CD4-positive, alpha-beta T cell (primary cell): ENCODE measurements at places on chromosomes 12 and 14.

- no peak for DNase-seq
These were observed 27.0 kb upstream of the RCOR1 start for GRCh38 chr14:102565331-102565887.

DNA sequence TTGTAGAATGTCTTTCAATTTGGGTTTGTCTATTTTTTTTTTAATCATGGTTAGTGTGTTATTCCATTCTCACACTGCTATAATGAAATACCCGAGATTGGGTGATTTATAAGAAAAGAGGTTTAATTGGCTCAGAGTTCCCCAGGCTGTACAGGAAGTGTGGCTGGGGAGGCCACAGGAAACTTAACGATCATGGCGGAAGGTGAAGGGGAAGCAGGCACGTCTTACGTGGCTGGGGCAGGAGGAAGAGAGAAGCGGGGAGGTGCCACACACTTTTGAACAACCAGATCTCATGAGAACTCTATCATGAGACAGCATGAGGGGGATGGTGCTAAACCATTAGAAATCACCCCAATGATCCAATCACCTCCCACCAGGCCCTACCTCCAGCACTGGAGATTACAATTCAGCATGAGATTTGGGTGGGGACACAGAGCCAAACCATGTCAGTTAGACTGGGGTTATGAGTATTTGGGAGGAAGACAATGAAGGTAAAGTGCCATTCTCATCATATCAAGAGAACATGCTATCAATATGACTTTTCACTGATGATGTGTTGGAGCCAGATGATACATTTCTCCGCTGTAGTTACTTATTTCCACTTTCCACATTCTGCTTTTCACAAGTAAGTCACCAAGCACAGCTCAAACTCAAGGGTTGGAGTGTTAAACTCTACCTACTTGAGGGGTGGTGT is 45.8 kb downstream of the AP5M1 start:
- no peak for DNase-seq

DNA sequence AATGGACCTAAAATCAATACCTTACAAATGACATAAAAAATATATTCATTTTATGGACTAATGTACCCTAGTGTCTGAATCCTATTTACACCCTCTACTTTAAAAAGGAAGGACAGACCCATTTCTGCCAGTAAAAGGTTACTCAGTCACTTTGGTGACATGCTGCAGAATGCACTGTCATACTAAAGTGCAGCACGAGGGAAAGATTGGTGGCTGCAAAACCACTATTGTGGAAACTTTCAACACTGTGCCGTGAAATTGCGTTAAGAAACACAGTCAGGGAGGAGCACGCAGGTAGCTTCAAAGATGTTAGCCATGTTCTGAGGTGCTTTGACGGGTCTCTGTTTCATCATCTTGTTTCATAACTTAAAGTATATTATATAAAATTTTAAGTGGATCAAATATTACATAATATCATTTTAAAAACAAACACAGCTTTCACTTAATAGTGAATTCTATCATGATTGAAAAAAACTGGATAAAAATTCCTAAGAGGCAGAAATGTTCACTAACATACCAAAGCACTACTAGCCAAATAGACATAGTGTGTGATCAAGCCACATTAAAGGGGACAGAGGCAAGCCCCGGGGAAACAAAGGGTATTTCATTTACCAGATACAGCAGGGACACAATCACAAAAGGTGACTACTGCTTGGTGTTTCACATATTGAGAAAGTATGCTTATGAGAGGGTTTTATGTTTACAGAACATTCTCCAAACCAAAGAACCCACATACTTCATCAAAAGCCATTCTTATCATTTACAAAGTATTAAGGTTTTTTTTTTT is 330.8 kb upstream of the SOX5 start:
- no peak for DNase-seq

DNA sequence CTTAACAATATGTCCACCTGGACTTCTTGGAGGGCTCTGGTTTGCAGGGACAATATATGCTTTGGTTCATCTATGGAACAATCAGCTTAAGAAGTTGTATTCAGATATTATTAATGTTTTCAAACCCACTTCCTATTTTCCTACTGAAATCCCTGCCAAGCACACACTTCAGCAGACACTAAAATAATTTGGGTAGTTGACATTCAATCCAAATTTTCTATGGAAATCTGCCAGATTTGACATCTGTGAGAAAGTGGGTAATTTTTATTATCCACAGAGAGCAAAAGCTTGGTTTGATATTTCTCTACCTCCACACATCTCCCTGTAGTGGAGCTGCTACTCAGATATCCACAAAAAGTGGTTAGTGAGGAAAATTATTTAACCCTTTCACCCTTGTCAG is 378.8 kb upstream of the SOX5 start:
- no peak for DNase-seq

GRCh38 chr14:97138801-97139200 is 341.6 kb downstream of the VRK1 start:
- no peak for DNase-seq

- no peak for DNase-seq
These were observed 11.4 kb upstream of the NOPCHAP1 start for GRCh38 chr12:104974626-104975290.

DNA sequence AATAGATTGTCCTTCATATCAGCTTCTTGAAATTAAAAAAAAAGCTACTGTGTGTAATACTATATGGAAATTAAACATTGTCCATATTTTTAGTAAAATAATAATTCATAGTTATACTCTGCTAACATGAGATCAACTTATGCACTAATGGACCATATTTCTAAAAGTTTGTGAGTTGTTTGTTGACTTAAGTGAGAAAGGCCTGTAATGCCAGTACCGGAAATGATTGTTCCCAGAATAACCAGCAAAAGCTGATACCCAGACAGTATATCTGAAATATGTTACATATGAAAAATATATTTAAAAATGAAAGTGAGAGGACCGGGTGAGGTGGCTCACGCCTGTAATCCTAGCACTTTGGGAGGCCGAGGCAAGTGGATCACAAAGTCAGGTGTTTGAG is 35.9 kb downstream of the WNK1 start:
- no peak for DNase-seq

DNA sequence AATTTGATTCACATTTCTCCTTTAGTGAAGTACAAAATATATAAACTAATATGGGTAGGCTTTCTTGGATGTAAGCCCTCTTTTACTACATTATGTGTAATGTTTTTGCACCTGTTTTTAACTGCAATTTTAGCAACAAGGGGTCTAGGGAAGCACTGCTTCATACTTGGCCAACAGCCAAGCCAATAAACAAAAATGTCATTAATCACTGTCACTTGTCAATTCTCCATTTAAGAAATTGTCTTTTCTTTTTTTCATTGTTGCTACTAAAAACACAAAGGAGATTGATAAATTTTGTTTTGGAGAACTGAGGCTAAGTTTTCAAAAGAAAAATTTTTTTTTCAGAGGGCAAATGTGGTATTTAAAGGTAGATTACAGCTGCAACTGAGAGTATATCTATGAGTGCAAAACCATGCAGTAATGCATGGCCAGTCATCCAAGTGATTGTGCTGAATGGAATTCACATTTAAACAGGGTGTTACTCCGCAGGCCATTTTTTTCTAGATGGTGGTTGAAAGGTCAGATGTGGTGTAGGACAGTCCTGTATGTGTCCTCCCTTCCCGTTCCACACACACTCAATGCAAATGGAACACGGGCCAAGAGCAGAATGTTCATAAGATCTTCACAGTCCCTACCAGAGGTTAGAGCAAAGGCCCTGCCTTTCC is 503.0 kb upstream of the LMO3 start:
- DNase-seq, result no peak

GRCh38 chr14:77154421-77154820 is 12.8 kb upstream of the ZDHHC22 start:
- DNase-seq, result no peak

DNA sequence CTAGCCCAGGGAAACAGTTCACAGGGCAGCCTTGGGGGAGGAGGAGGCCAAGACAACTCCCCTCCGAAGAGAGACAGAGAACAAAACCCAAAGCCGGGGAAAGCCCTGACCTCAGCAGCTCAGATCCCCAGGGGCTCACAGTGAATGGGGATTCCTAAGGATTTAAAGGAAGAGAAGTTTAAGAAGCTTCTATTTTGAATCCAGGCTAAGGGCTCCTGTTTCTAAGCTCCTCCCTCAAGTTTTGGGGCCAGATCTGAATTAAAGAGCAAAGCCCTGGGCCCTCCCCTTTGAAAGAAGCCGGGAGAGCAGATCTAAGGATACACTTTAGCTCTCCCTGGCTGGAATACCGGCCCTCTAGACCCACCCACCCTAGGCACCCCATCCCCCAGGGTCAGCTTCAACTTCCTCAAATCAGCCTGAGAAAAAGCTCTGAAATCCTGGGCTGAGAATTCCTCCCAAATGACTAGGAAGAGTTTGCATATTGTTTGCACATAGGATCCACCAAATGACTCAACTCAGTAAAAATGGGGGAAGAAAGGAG is 3.9 kb downstream of the KDM2B start:
- DNase-seq, result no peak
